ENCODE measurements at places on chromosomes 3 and 15.
A peak's percentile ranks its signal among the peaks of the same experiment; 100 is the strongest.

GRCh38 chr15:88331291-88331690 is 74.8 kb upstream of the NTRK3 start:
- DNase-seq, result no peak

GRCh38 chr3:77324105-77324504 is 284.2 kb downstream of the ROBO2 start:
- DNase-seq, result no peak

GRCh38 chr3:124780761-124781475 is 50.7 kb downstream of the UMPS start:
- no peak for DNase-seq

- DNase-seq, result peak; percentile 8
Observed at GRCh38 chr3:113676261-113676660, 20.2 kb downstream of the USF3 start.

DNA sequence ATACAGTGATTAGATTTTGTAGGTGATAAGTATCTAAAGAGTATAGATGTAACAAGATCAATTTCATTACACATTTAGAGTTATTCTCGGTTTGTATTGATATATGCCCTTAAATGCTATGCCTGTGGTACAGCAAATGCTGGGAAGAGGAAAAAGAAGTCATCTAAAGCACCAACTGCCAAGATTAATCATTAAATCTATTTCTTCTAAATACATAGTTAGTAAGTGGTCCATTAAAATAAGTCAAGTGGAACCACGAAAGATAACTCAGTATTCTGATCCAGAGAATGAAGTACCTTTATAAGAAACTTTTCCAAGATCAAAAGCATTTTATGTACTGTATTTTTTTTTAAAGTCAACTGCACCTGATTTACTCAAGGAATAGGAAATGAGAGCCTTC is 142.1 kb upstream of the CGNL1 start:
- no peak for DNase-seq

Data from CD4-positive, alpha-beta T cell treated with Interleukin-1 beta for 1 hour (primary cell).